ENCODE measurements at places on chromosomes 2 and 18.

GRCh38 chr2:102001767-102002142 is 10.0 kb downstream of the IL1R2 start:
- DNase-seq = no peak

GRCh38 chr2:160498137-160498536 is 4.5 kb upstream of the RBMS1 start:
- no peak for DNase-seq

- no peak for DNase-seq
Measured at GRCh38 chr2:179268277-179268925, 3.8 kb upstream of the SESTD1 start.

- DNase-seq = no peak
Measured at GRCh38 chr18:6031002-6031401, 135.7 kb upstream of the TMEM200C start.

- peak; percentile 43 for DNase-seq
Measured at GRCh38 chr2:26144953-26145680, 27.8 kb upstream of the GAREM2 start.

GRCh38 chr2:208134928-208135586 is 5.4 kb upstream of the CRYGC start:
- no peak for DNase-seq

GRCh38 chr2:7891312-7891711 is 790.5 kb upstream of the ID2 start:
- no peak for DNase-seq

DNA sequence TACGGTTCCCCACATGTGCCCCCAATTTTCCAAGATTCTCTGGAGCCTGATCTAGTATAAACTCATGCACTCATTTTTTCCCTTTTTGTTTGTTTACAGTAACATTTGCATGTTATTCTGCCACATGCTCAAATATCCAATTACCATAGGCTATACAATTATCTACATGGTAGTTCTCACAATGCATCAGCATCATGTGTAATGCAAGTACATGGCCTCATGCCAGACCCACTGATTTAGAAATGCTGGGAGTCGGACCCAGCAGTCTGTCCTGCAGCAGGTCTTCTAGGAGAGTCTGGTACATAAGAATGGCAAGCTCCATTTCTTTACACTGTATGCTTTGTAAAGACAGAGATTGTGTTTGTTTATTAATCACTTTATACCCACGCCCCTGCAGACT is 107.7 kb downstream of the CBLN2 start:
- DNase-seq = no peak

- DNase-seq = no peak
Measured at GRCh38 chr2:52732849-52733395, 1034.7 kb upstream of the CHAC2 start.

GRCh38 chr18:5538544-5538943 is 5.3 kb downstream of the EPB41L3 start:
- DNase-seq = no peak

DNA sequence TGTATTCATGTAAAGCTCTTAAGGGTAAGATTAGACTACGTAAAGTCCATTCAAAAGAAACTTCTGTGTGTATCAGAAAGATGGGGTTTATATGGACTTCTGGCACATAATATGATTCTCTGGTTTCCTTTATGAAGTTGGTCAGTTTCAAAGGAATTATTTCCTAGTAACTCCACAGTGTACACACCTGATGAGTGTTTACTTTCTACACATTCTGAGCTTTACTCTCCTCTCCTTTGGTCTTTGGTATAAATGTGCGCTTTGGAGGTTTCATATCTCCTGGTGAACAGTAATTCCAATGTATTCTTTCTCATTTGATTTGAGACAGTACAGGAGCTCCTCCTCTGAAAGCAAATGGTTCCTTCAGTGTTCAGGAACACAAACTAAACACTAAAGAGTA is 88.1 kb downstream of the OXER1 start:
- no peak for DNase-seq

DNA sequence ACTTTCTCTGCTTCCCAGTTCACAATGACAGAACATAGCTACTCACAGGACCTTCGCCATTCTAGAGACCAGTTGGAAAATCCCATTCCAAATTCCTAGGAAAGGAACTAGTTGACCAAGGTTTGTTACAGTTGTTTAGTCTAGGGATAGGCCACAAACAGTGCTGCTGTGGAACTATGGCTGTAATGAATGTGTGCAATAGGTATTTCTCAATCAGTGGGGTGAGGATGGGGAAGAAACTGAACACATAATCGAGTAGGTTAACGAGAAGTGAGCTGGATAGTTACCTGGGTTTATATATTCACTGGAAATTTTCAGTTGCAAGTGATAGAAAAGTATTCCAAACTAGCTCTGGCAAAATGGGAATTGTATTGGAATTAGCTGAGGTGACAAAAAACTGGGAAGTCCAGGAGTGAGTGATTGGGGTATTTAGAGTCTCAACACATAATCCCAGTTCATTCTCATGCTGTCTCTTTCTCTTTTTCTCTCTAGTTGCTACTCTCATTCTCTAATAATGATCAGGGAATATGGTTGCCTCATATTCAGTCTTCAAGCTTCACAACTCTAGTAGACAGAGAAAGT is 18.2 kb upstream of the HMSD start:
- DNase-seq = no peak

DNA sequence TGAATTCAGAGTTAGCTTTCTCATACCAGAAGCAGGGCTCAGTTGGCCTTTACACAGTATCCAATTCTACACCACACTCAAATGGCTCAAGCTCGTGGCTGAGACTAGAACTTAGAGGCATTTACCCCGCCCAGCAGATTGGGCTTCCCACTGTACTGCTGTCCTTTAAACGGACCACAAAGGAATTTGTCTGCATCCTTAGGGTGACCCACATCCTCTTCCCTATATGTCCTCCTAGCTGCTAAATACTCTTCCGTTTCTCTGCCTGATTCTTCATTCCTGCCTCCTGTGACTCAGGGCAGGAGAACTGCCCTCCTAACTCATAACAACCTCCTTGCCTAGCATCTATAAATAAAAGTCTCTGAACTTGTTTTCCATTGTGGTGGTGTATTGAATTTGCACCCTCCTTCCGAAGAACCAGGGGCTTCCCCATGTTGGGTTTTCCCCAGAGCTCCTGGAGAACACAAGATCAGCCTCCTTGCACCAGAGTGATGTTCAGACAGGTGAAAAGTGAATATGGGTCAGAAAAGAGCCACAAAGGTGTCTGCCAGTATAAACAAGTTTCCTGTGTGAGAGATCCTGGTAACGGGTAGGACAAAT is 32.0 kb upstream of the MC4R start:
- DNase-seq = no peak

GRCh38 chr18:44186001-44186400 is 494.7 kb upstream of the SETBP1 start:
- DNase-seq = no peak

DNA sequence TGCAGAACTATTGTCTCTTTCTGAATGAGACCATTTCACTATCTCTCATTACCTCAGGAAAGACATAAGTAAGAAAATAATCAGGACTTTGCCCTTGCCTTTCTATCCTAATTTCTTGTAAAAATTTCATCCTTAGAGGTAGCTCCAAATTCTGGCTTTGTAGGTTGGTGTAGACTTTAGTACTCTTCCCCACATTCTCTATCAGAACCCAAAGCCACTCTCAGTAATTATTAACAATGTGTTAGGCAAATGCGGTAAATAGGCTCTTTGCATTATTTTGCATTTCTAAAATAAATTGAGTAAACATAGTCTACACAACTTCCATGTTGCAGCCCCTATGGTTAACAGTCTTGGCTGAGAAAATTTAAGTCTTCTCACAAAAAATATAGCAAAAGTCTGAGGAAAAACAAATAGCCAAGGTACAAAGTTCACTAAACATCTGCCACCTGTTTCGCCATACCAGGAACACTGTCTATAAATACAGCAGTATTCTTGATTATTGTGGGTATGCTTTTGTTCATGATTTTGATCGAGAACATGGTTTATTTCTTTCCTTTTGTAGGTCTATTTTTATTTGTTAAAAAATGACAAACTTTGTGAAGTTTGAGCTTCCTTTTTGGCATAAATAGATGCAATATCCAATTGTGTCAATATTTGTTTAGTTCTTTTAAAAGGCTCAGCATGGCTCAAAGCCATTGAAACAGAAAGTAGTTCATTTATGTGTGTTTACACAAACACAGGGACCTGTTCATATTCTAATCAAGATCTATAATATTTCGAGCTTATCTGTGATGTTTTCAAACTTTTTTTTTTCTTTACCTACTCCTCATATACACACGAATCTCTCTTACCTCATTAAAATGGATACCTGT is 1061.5 kb downstream of the CNTNAP5 start:
- DNase-seq = no peak

- no peak for DNase-seq
Measured at GRCh38 chr2:42910645-42911405, 118.4 kb upstream of the HAAO start.

GRCh38 chr2:46706264-46706983 is 209.2 kb downstream of the MCFD2 start:
- no peak for DNase-seq

GRCh38 chr2:209687323-209687969 is 84.2 kb upstream of the UNC80 start:
- no peak for DNase-seq

DNA sequence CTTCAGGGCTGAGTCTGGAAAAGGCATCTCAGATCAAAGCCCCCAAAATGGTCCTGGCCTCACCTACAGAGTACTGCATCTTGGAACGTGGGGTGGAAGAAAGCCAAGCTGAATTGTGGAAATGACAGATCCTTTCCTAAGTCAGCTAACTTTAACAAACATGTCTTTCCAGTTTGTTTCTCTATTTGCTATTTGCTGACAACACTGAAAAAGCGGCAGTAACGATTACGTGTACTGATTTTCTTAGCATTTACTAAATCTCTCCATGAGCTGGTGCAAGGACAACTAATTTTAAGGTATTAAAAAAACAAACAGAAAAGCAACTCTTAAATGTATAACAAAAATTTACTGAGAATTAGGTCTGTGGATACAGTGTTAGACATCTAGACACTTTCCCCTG is 1.1 kb downstream of the HIBCH start:
- DNase-seq = no peak

DNA sequence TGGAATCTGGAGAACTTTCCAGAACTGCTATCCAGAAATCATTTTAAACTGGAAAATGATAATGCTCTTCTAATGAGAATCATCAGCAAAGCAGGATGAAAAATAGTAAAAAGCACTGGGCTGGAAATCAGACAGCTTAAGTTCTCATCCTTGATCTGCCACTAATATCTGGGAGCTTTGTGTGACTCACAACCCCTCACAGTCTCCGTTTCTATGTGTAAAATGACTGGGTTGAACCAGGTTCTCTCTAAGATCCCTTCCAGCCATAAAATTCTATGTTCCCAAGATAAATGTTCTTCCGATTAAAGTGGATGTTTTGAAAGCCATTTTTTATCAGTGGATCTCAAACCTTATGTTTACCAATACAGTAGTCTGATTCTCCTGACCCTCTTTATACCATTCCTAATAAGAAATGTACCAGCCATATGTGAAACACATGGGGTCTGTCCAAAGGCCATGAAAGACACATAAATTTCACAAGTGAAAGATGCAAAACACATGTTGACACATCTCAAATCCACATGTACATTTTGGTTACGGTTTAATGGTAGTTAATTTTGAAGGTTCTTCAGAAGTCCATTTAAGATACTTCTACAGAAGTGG is 188.8 kb downstream of the EN1 start:
- no peak for DNase-seq

DNA sequence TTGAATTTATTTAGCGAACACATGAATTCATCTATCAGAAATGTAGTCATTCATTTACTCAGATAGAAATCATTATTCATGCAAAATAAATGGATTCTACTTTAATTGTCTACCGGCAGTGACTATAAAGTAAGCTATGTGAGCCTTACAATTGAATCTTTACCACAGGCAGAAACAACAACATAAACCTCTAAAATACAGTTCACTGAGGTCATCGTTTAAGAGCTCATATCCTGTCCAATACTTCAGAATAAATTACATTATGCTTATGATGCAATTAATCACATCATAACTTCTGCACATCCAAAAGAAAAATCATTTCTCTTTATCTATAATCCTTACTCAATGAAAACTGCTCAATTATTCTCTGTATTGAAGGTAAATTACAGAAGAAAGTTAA is 244.7 kb downstream of the HNMT start:
- no peak for DNase-seq

- no peak for DNase-seq
Measured at GRCh38 chr2:15253247-15253646, 307.9 kb downstream of the NBAS start.

- DNase-seq = no peak
Measured at GRCh38 chr2:2564300-2565078, 233.4 kb upstream of the MYT1L start.

DNA sequence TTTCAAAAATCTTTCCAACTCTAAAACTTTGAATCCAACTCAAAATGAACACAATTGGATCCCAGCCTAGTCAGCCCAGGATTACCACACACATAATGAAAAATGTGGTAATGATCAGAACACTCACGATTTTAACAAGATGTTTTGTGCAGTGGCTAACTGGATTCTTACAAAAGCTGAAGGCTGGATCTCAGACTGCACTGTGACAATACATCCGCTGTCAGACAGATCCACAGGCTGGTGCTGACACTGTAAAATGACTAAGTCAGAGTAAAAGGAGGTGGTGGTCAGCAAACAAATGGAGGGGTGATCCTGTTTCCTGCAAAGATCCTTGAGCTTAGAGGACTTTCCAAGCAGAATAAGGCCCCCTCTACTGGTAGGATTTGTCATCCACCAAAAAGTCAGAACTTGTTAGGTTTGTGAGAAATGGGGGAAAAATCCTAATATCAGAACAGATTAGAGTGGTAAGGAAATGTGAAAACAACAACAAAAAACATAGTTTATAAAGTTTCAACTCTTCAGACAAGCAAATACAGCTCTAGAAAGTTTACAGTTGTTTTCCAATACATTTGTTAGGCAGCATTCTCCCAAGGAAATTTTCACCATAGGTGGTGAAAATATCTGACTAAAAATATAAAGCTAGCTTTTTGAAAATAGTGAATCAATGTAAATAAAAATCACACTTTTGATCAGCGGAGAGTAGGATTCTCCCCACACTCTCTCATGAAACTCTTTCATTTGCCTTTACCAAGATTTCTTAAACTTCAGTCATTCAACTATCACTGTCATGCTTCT is 211.9 kb downstream of the AGPS start:
- peak; percentile 65 for DNase-seq

GRCh38 chr18:6644836-6645627 is 84.5 kb upstream of the ARHGAP28 start:
- no peak for DNase-seq

- DNase-seq = no peak
Measured at GRCh38 chr2:235348329-235348728, 145.5 kb upstream of the AGAP1 start.

GRCh38 chr2:12397854-12398253 is 318.9 kb upstream of the TRIB2 start:
- no peak for DNase-seq

GRCh38 chr18:70046207-70046606 is 98.5 kb upstream of the CD226 start:
- peak; percentile 33 for DNase-seq

DNA sequence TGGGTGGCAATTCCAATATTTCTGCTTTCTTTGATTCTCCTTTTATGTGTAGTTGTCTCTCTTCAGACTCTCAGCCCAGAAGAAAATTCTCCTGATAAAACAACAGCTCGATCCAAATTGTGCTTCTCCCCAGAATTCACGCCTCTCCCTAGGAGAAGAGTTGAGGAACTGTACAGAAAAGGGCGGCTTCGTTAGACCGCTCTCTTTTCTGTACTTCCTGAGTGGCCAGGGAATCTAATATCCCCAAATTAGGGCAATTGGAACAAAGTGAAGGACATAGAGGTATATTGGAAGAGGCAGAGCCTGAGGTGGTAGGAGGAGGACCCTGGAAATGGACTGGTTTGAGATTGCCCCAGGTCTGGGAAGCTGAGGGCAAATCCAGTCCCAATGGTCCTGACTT is 5.6 kb downstream of the ADCYAP1 start:
- DNase-seq = no peak
